ENCODE measurements at places on chromosomes 2 and 18.

DNA sequence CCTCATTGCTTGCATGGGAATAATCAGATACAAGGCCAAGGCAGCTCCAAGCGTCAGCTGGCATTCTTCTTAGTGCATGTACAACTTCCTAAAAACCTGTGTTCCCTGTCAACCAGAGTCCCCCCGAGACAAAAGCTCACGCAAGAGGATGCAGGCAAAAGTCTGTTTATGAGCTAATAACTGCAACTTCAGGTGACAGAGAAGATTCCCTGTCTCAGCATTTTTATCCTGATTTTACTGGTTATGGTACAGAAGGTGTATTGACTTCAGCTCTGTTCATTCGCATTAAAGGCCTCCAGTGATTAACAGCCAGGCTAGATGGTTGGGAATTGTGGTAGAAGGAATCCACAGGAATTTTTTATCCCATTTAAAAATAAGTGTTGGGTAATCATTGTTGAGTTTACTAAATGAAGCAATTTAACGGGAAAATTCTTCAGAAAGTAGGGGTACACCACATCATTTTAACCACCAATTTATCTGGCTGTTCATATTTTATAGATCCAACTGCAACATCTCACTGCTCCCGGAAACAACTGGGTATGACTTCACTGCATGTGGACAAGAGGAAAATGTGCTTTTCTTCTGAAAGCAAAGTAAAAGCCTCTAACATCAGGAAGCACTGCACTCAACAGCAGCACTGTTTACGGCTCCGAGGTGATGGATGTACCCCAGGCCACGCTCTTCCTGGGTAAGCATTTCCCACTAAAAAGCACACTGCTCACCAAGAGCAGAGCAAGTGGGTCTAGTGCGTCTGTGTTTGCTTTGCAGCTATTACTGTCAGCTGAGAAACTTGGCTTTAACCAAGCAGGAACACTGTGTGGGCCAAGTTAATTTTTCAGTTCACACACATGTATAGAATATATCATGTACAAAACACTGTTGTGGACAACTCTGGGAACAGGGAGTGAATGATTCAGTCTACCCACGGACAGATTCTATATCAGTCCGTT is 31.9 kb downstream of the CCBE1 start:
- DNase-seq = no peak

DNA sequence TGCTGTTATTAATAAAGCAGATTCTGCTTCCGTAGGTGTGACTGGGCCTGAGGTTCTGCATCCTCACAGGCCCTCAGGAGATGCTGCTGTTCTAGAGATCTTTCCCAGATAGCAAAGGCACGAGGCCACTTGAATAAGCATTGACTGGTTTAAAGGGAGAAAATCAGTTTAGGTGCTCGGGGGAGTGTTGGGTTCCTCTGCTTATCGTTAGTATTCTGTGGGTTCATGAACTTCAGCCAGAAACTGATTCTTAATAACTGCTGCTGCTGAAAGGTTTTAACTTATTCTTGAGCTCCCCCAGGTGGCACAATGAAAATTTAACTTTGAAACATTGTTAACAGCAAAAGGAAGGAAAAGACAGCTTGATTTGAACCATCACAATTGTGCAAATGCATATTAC is 56.9 kb downstream of the ITGA6 start:
- no peak for DNase-seq

- no peak for DNase-seq
Measured at GRCh38 chr2:144596073-144596871, 76.4 kb upstream of the ZEB2 start.

DNA sequence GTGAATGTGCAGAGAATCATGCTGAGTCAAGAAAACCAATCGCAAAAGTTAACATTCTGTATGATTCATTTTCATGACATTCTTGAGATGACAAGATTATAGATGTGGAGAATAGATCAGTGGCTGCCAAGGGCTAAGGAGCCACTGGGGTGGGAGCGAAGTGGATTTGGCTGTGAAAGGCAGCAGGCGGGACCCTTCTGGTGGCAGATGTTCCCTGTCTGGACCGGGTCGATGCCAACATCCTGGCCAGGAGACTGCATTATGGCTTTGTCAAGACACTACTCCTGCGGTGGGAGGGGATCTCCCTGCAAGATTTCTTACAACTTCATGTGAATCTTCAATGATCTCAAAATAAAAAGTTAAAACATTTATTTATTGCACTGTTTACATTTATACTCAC is 427.9 kb downstream of the GALR1 start:
- no peak for DNase-seq

- DNase-seq = no peak
Measured at GRCh38 chr2:204015118-204015843, 78.7 kb downstream of the ICOS start.

GRCh38 chr2:42663828-42664227 is 95.4 kb downstream of the MTA3 start:
- DNase-seq = no peak

GRCh38 chr2:240436683-240437550 is 1.5 kb downstream of the GPC1 start:
- no peak for DNase-seq

DNA sequence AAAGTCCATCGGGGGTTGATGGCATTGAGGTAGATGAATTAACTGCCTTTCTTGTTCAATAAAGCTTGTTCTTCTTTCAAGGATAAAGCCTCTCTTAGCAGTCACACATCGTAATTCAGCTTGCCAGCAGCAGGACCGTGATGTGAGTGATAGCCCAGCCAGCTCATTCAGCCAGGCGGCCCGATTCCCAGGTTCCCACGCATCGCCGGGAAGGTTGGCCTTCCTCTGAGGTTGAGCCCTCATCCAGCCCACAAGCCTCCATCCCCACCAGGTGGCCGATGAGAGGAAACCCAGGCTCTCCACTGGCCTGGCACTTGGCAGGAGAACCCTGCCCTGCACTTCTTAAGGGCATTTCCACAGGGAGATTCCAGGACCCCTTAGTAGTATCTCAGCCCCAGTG is 4.7 kb downstream of the AGAP1 start:
- DNase-seq = no peak

GRCh38 chr2:174683392-174683759 is 80.9 kb downstream of the CHRNA1 start:
- no peak for DNase-seq
